ENCODE measurements at places on chromosomes 7 and 10.

GRCh38 chr7:17781491-17782215, 158.6 kb downstream of the SNX13 start:
- H3K4me1 ChIP-seq, result no peaks in the 10 kb centered on the region
- no peak for DNase-seq
- H3K27ac ChIP-seq, result no peak overlapping the region
- no peaks in the 10 kb centered on the region for H3K27me3 ChIP-seq
- H3K36me3 ChIP-seq, result no peaks in the 10 kb centered on the region
- no peak overlapping the region for H3K4me3 ChIP-seq

DNA sequence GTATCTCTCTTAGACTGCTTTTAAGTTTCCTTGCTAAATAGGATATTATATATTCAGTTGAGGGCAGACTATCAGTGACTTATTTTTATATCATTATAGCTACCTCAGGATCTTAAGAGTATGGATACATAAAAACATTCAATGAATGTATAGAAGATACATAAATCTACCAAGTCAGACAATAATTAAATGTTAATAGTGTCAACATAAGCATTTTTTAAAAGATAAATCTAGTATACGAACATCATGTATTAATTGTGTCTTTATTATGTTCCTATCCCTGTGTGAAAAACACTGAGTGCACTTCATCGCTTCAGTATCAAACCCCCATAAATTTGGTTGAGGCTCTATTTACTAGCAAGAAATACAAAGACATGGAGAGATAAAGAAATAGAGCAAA, 242.8 kb downstream of the CRPPA start:
- H3K36me3 ChIP-seq, result no peaks in the 10 kb centered on the region
- H3K27me3 ChIP-seq, result no peaks in the 10 kb centered on the region
- H3K4me1 ChIP-seq, result no peaks in the 10 kb centered on the region

DNA sequence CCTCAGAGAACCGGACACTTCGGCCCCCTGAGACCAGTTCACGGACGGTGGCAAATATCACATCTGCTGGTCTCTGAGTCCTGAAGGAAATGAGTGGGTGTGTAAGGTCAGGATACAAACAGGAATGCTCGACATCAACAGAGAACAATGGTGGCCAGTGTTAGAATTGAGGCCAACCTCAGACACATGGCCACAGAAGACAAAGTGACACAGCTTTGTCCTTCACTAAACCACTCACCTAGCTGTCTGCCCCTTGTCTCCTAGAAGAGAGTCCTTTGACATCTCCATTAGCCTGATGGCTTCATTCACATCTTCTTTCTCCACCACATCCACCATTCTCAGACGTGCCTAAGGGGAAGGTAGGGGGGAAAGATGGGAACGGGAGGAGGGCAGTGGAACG, 4.3 kb downstream of the COPS6 start:
- no peaks in the 10 kb centered on the region for H3K27me3 ChIP-seq
- H3K27ac ChIP-seq, result no peak overlapping the region
- no peak for DNase-seq
- H3K4me1 ChIP-seq, result peaks cover 10% of the 10 kb centered on the region
- H3K4me3 ChIP-seq, result no peak overlapping the region

- no peaks in the 10 kb centered on the region for H3K36me3 ChIP-seq
- DNase-seq, result no peak
- no peaks in the 10 kb centered on the region for H3K4me1 ChIP-seq
- H3K27ac ChIP-seq, result no peak overlapping the region
- no peak overlapping the region for H3K4me3 ChIP-seq
- H3K27me3 ChIP-seq, result no peaks in the 10 kb centered on the region
Measured at GRCh38 chr10:9921544-9921943, 1096.1 kb upstream of the CELF2 start.

- no peaks in the 10 kb centered on the region for H3K27me3 ChIP-seq
- H3K27ac ChIP-seq, result no peak overlapping the region
- H3K36me3 ChIP-seq, result no peaks in the 10 kb centered on the region
Measured at GRCh38 chr7:37284805-37285231, 163.8 kb downstream of the ELMO1 start.

DNA sequence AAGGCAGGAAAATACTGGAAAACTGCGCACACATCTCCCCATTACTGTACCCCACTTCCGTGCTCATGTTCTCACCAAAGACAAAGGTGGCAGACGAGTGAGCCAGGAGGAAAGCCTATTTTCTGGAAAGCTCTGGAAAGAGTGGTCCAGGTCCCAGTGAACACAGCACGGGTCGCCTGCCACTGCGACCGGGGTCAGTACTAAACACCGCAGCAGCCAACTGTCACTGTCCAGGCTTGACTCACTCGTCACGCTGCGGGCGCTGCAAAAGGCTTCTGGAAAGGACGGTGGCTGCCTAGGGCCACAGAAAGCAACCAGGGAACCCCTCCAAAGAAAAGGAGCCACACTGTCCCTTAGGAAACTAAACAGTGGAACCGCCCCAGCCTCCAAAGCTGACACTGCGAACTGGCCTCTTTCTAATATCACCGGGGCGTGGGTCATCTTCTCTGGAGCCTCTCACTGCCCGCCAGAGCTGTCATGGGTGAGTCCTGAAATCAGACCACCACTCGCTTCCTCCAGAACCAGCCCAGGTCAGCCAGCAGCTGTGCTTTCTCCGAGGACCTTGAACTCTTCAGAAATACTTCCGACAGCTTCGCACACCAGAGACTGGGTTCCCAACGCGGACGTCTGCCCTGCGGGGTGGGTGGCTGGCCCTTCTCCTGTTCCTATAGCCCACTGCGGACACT, 4.0 kb downstream of the RADIL start:
- no peak overlapping the region for H3K4me3 ChIP-seq
- no peaks in the 10 kb centered on the region for H3K4me1 ChIP-seq
- H3K27me3 ChIP-seq, result no peaks in the 10 kb centered on the region
- H3K27ac ChIP-seq, result no peak overlapping the region
- DNase-seq, result no peak

DNA sequence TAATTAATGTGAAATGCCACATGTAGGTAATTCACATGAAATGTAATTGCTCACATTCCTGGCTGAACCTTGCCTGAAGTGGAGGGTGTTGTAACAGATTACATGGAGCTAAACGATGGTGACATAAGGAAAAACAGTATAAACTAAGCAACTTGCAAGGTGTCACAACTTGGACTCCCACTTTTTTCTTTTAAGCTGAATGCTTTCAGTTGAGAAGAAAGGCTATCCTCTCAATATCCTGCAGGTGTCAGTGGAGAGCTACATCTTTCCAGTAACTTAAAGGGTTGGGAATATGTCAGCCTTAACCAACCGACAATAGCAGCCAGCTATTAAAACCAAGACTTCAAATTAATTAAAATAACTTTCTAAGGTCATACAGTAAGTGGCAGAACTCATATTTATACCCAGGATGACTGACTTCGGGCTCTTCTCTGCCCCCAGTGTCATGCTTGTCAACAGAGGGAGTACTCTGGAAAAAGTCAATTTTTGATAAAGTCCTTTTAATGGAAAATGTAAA, 33.7 kb downstream of the NRBF2 start:
- no peak overlapping the region for H3K27ac ChIP-seq
- H3K4me1 ChIP-seq, result no peaks in the 10 kb centered on the region
- no peak for DNase-seq
- no peaks in the 10 kb centered on the region for H3K36me3 ChIP-seq

Data from thoracic aorta (tissue), 2 donors.